Right ventricle myocardium superior (tissue), 1 donor: ENCODE measurements at places on chromosomes 7 and 10. TPM values are rescaled to one million over a fixed set of nuclear protein-coding genes. Genes with fewer than 3 reads are reported as not detected.

The C10orf67 gene
- total RNA-seq = 0.54 TPM

The RBP3 gene
- not detected for total RNA-seq

The CUTC gene
- total RNA-seq = 37.2 TPM

The NRCAM gene
- total RNA-seq = 0.27 TPM

The CLEC2L gene
- total RNA-seq = 0.83 TPM

The ATOH7 gene
- not detected for total RNA-seq

The MKX gene
- not detected for total RNA-seq

The NEBL gene
- total RNA-seq = 623 TPM

The SP8 gene
- total RNA-seq = not detected

The PLEKHS1 gene
- not detected for total RNA-seq

The ANKRD22 gene
- total RNA-seq = not detected

The OGDHL gene
- 1.8 TPM for total RNA-seq

The GRK5 gene
- 47.6 TPM for total RNA-seq

The CLDN3 gene
- total RNA-seq = not detected

The NPTX2 gene
- total RNA-seq = 3.4 TPM

The WEE2 gene
- total RNA-seq = not detected

The IDE gene
- 50.5 TPM for total RNA-seq

The SEMA3C gene
- 66.9 TPM for total RNA-seq

DNA sequence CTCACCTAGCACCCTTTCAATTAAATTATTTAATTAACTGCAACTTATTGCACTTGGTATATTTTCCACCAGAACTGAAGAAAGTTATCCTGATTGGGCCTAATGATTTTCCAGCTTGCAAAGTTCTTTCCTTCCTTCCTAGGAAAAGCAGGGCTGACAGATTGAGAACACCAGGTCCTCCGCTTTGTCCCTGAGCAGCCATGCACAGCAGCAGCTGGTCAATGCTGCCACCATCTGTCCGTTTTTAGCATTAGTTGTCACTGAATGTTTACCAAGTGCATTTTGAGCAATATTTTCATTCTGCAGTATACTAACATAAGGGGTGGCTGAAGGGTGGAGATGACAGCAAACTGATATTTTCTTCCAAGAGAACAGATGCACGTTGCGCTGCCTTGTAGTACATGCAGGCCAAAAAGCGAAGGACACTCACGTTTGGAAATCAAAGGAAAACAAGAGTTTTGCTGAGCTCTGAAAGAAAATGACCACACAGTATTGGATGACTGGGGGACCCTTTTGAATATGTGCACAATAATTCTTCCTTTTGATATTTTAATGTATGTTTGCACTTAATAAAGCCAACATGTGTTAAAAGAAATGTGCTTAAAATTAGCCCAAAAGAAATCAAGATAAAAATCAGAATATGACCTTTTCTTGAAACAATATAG is 248.8 kb upstream of the PTN start:
- DNase-seq = peak; percentile 56

- DNase-seq = no peak
These were observed 453.2 kb upstream of the GALNT17 start for GRCh38 chr7:70678621-70679251.

- no peak for DNase-seq
These were observed 244.5 kb upstream of the ANKRD30A start for GRCh38 chr10:36880898-36881297.

- no peak for DNase-seq
These were observed 190.3 kb downstream of the COBL start for GRCh38 chr7:51126324-51126723.

GRCh38 chr10:79248341-79249185 is 98.7 kb upstream of the PPIF start:
- peak; percentile 78 for DNase-seq

GRCh38 chr10:133536198-133536597 is 9.0 kb downstream of the CYP2E1 start:
- DNase-seq = no peak

GRCh38 chr7:25028370-25029021 is 48.5 kb upstream of the OSBPL3 start:
- no peak for DNase-seq

GRCh38 chr7:122303531-122304318 is 825 bp downstream of the FEZF1 start:
- no peak for DNase-seq

- no peak for DNase-seq
These were observed 39.4 kb downstream of the MMRN2 start for GRCh38 chr10:86918022-86918471.

GRCh38 chr7:37816922-37817590 is 31.3 kb upstream of the NME8 start:
- DNase-seq = no peak

DNA sequence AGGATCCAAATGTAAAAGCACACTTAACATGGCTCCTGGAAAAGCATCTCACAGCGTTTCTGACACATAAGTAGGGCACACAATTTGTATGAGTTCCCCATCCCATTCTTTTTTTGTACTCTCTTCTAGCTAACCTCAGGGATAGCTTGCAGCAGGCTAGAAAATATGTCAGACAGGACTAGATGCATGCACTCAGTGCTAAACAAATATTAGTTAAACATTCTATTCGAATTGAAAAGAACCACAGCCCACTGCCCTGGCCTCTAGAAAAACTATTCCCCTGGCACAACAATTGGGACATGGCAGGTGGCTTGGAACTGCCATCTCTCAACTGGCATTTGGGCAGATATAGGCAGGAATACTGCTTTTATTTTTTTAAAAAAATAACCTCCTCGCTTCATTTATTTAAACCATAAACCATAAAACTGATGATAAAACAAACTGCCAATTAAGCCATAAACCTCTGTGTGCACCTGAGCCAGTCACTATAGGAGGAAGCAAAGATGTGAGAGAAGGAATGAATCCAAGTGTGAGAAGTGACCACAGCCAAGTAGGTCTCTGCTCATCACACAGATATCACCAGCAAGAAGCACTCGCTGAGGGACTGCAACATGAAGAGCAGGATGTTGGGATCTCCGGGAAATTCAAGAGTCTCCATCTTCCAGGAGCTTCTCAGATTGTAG is 394.1 kb downstream of the NEBL start:
- DNase-seq = no peak

DNA sequence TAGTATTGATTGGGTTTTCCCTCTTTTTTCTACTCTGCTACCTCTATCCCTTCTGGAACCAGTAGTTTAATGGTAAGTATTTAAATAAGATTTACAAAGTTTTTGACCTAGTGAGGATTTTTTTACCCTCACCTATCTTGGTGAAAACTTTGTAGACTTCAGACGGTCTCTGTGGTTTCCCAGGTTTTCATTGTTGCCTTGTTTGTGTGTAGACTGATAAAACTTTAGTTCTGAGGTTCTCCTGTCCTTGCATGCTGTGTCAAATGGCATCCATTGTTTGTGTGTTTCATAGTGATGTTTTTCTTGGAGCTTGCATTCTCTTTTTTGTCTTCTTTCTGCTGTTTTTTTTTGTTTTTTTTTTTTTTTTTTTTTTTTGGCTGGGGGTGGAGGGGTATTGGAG is 22.6 kb downstream of the ZNRF2 start:
- DNase-seq = no peak

- no peak for DNase-seq
These were observed 293.4 kb upstream of the RNF32 start for GRCh38 chr7:156347132-156347531.

- no peak for DNase-seq
These were observed 266.5 kb upstream of the YAE1 start for GRCh38 chr7:39299695-39300094.

DNA sequence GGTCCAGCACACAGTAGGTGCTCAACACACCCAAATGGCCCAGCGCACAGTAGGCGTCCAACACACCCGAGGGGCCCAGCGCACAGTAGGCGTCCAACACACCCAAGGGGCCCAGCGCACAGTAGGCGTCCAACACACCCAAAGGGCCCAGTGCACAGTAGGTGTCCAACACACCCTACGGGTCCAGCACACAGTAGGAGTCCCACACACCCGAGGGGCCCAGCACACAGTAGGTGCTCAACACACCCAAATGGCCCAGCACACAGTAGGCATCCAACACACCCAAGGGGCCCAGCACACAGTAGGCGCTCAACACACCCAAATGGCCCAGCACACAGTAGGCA is 80.8 kb downstream of the FOXL3 start:
- no peak for DNase-seq

DNA sequence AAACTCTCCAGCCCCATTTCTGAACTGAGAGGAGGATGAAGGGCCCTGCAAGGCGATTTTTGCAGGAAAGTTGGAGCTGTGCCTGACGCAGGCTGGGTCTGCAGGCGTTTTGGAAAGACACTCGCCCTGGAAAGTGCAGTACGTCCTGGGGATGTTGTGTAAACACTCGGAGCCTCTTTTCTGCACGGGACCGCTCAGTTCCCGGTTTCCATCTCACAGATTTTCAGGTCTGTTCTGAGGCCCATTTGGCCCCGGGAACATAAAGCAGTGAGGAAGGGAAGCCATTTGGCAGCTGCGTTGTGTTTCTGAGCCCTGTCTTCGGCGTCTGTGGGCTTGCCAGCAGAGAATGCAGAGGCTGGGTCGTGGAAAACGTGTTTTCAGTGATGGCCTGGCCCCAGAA is 655.0 kb upstream of the MGMT start:
- DNase-seq = no peak

- DNase-seq = peak; percentile 35
These were observed 730.5 kb downstream of the ZWINT start for GRCh38 chr10:55630491-55631056.

DNA sequence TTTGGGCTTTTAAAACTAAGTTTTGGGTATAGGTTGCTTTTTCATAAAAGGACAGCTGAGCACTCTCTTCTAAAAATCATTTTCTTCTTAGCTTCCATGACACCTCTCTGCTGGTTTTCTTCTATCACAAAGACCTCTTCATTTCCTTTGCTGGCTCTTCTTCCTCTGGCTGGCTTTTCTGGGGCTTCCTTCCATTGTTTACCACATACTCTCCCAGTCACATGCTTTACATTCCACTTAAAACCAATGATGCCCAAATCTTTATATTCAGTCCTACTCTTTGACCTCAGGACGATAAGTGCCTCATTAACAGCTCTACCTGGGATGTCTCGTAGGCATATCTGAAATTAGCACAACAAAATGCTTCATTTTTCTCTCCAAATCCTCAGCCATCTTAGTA is 26.8 kb downstream of the FAM133B start:
- no peak for DNase-seq

DNA sequence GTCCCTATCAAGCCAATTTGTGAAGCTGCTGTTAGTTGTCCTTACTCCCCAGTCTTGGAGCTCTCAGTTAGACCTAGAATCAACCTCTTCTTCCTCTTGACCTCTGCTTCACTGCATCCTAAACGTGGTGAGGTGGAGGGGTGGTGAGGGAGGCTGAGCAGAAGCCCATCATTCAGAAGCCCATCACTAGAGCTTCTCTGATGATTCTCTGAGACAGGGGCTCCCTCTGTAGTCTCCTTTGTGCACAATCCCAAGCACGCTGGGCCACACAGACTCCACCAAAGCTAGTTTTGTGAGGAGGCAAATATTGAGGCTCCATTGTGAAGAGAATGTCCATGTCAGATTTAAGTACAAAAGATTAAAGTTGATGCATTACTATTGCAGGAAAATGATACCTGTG is 163.8 kb upstream of the PRSS1 start:
- DNase-seq = no peak

- DNase-seq = no peak
These were observed 145.6 kb upstream of the SEMA3C start for GRCh38 chr7:81064426-81064825.

DNA sequence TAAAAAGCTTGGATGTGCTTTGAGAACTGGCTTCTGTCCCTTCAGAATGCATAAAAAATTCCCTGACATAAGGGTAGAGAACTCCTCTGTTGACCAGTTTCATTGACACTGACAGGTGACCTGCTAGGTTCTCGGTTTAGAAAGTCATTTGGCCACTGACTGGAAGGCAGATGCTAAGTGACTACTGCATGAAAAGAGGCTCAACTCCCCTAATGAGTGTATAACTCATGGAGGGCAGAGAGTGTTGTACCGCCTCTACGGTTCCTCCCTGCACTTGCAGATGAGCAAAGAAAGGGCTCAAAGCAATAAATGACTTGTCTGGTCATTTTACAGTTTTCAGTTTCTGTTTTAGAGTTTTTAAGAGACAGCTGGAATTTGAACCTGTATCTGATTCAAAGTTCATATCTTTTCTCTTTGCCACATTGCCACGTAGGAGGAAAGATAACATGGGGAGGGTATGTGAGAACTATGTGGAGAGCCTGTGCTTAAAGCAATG is 2.9 kb upstream of the FGL2 start:
- no peak for DNase-seq

DNA sequence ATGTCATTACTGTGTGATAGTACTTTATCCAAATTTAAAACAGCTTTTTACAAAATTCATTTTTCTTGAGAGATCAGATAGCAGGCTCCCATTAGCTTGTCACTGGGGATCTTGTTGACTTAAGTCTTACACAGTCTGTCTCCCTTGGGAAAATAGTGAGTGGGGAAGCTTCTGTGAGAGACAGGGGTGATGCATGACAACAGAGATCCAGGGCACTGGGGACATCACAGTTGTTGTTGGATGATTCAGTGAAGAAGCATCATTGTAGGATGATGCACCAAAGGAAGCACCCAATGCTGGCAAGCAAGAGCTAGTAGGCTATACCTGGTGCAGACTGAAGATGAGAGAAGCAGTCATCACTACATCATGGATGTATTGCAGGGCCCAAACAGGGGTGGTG is 284.7 kb downstream of the HDAC9 start:
- no peak for DNase-seq

DNA sequence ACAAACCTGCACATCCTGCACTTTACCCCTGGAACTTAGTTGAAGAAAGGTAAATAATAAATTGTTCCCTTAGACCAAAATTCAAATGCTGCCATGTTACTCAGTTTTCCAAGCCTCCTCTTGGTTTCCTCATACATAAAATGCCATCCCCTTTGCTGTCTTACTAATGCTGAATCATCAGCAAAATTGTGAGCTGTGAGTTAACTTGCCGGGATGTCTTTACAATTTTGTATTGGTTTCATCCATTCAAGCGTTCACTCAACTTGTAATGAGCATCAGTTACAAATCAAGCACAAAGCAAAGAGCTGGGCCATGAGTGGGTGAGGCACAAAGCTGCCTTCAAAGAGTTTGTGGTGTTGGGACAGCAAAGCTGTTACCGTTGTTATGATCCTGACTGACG is 395.8 kb upstream of the ZMIZ1 start:
- DNase-seq = no peak

- no peak for DNase-seq
These were observed 23.9 kb downstream of the AQP1 start for GRCh38 chr7:30935569-30935877.

- no peak for DNase-seq
These were observed 208.2 kb upstream of the PRKCQ start for GRCh38 chr10:6788231-6788630.

- DNase-seq = no peak
These were observed 1.6 kb upstream of the ORAI2 start for GRCh38 chr7:102431617-102432298.

- DNase-seq = no peak
These were observed 238.4 kb upstream of the ZMIZ1 start for GRCh38 chr10:78830062-78830975.

- DNase-seq = no peak
These were observed 922.9 kb downstream of the LRMDA start for GRCh38 chr10:76354212-76354738.

GRCh38 chr7:154656618-154657017 is 346.3 kb downstream of the PAXIP1 start:
- no peak for DNase-seq
